CD4-positive, alpha-beta T cell treated with Interleukin-21 for 1 hour (primary cell): ENCODE measurements at places on chromosomes 2 and 18.
A peak's percentile ranks its signal among the peaks of the same experiment; 100 is the strongest.

DNA sequence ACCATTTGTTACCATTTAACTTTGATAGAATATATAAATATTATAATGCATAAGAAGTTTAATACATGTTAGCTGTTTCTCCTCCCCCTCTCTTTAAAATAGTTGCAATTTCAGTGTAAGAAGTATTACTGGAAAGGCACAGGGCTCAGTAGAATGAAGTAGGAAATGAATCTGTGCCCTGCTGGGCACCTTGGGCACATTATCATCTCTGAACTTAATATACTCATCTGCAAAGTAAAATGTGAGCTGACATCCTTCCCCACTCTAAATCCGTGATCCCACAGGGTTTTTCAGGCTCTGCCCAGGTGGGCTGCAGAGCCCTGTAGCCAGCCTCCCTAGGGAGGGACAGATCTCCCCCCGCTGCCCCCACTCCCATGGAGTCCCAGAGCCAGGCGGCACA lies 56.8 kb downstream of the DPP4 start:
- DNase-seq, result no peak

- DNase-seq, result no peak
These were observed 56.7 kb upstream of the RPL31 start for GRCh38 chr2:100945433-100945740.

- DNase-seq, result peak; percentile 85
These were observed 2.1 kb downstream of the RRM2 start for GRCh38 chr2:10124538-10125045.

GRCh38 chr18:36692921-36693332 lies 135.9 kb downstream of the TPGS2 start:
- DNase-seq, result no peak

- DNase-seq, result no peak
These were observed 1582.9 kb upstream of the NXPH2 start for GRCh38 chr2:140363131-140363530.

DNA sequence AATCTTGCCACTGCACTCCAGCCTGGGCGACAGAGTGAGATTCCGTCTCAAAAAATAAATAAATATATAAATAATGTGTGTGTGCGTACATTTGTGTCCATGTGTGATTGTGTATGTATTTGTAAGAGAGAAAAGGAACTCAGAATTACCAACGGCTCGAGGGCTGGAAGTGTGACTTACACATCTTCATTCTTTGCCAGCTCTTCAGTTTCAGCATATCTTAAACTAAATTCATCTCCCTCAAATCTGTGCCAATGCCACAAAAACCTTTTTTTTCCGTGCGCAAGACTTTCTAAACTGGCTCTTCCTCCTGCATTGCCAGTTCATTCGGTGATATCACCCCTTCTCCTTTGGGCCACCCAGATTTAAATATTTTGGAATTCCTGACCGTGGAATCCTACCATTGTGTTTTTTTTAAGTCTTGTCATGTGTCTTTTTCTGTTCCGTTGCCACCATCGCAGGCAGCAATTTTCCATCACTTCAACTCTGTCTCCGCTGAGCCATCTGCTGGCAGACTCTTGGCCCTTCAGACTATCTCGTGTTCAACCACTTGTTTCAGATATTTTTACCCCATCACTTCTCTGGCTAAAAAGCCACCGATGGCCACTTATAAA lies 77.0 kb upstream of the ZNF532 start:
- DNase-seq, result no peak

- peak; percentile 62 for DNase-seq
These were observed 111.4 kb downstream of the THADA start for GRCh38 chr2:43484323-43484930.

DNA sequence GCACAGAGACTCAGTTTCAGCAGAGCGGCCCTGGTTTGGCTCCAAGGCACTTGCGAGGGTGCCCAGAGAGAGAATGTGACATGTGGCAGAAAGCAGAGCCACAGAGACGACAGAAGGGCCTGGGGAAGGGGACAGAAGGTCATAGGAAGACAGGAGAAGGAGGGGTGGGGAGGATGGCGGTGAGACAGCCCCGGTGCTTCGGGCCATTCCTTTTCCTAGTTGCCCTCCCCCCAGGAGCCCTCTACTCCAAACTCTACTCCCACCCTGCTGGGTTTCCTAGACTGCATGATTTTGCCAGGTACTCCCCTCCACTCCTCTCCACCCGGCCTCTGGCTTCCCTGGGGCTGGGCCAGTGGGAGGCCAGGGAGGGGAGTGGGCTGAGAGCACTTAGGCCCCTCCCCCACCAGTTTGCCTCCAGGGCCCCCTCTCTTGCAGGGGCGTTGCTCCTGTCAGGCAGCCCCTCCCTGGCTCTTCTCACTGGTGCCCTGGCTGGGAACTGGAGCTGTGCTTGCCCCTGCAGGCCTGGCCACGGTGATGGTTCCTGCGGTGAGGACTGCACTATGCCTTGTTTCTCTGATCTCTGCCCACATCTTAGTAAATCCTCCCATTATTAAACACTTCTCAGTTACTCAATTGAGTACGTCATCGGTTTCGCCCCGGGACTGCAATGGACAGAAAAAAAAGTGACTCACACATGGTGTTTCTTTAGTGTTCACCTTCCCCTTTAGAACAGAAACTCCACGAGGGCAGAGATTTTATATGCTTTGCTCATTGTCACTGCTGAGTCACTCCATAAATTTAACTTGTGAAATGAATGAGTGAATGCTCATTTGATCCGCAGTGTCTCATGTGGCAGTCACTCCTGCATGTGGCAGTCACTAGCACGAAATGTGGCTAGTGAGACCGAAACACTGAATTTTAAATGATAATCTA lies 58.7 kb upstream of the SP3 start:
- DNase-seq, result peak; percentile 23

- peak; percentile 53 for DNase-seq
These were observed 82.0 kb downstream of the SMAD7 start for GRCh38 chr18:48868468-48869466.

DNA sequence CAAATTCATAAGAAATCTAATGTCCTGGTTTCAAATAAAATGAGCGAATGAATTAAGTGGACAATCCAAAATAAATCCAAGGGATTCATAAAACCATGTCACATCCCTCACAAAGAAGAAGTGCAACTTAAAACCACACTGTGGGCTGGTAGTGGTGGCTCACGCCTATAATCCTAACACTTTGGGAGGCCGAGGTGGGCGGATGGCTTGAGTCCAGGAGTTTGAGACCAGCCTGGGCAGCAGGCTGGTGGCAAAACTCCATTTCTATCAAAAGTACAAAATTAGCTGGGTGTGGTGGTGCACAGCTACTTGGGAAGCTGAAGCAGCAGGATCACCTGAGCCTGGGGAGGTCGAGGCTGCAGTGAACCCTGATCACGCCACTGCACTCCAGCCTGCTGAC lies 25.4 kb downstream of the FAM98A start:
- DNase-seq, result no peak

DNA sequence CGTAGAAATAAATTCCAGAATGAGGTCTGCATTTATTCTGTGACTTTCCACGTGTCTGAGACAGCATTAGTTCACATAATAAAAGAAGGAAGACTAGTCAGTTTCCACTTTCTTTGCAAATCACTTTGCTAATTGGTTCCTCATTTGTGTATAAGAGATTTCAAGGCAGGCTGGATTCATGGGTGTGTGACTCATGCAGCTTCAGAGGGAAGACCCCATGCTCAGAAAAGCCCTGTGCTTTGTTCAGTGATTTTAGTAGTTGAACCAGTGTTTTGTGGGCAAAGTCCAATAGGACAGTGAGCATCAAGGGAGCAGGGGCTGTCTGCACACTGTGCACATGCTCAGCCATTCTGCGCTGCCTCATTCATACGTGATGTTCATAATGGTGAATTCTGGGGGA lies 297.8 kb downstream of the DLGAP1 start:
- no peak for DNase-seq

- DNase-seq, result no peak
These were observed 101.3 kb upstream of the NDUFV2 start for GRCh38 chr18:9001209-9001608.

DNA sequence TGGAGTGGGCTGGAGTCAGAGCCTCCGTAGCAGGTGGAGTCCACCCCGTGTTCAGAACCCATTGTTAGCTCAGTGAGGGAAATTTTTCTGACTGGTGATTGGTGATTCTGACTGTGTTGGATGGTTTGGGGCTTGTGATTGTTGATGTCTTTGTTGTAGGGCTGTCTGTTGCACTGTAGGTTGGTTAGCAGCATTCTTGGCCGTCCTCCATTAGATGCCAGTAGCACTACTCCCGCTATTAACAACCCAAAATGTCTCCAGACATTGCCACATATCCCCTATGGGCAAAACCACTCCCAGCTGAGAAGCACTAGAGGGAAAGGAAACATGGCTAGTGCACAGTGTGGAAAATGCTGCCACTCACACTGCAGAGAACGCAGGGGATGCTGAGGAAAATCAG lies 51.7 kb downstream of the ARMC9 start:
- no peak for DNase-seq

GRCh38 chr2:216388046-216388884 lies 16.0 kb upstream of the MARCHF4 start:
- peak; percentile 46 for DNase-seq

GRCh38 chr2:163395602-163396001 lies 340.2 kb downstream of the FIGN start:
- no peak for DNase-seq

DNA sequence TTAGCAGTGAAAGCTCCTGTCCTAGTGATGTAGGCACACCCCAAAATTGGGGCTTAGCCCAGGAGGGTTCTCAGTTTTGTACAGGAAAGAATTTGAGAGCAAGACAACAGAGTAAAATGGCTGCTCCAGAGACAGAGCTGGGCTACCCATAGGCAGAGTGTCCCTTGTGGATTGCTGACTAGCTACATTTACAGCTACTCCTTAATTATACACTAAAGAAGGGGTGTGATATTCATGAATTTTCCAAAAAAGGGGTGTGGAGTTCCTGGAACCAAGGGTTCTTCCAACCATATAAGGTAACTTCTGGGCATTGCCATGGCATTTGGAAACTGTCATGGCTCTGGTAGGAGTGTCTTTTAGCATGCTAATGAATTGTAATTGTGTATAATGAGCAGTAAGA lies 52.8 kb downstream of the MOGAT1 start:
- no peak for DNase-seq
